HTR-8/SVneo (cell line): ENCODE measurements at places on chromosomes 7 and 10.
A peak's percentile ranks its signal among the peaks of the same experiment; 100 is the strongest.

DNA sequence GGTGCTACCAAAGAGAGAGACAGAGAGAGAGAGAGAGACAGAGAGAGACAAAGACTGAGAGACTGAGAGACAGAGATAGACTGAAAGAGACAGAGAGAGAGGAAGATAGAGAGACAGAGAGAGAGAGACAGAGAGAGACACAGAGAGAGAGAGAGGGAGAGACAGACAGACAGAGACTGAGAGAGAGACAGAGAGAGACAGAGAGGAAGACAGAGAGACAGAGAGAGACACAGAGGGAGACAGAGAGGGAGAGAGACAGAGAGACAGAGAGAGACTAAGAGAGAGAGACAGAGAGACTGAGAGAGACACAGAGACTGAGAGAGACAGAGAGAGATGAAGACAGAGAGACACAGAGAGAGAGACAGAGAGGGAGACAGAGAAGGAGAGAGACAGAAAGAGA lies 91.2 kb downstream of the SFMBT2 start:
- no peak for DNase-seq

DNA sequence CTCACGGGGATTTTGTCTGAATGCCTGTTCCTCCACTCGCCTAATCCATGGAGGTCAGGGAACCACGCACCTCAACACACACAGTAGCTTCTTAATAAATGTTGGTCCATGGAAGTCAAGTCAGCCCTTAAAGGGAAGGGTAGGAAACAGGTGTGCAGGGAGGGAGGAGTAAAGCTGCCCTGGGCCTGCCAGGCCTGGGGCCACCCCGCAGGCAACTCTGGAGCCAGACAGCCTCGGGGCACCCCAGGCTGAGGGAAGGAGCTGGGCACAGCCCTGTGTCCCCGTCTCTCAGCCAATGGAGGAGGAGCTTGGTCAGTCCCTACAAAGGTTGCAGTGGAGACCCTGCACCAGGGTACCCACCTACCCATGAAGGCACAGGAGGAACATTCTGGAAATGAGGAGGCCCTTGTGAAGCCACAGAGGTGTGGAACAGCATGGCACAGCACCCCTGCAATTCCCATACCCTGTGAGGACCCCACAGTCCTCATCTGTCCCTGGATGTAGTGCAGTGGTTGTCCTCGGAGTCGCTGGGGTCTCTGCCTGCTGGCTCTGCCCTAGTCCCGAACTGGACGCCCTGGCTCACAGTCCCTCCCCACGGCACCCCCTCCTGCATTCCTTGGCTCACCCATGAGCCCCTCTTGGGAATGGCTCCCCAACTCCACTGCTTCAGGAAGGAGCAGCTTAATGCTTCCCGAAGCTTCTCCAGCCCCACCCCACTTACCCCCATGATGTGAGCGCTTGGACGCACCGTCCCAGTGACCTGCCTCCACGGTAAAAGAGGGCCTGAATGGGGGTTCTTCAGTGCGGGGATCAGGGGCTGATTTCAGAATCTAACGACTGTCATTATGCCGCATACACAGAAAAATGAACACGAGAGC lies 79.2 kb upstream of the INSIG1 start:
- DNase-seq: no peak

GRCh38 chr10:97335188-97335619 lies 675 bp upstream of the FRAT2 start:
- DNase-seq: no peak

DNA sequence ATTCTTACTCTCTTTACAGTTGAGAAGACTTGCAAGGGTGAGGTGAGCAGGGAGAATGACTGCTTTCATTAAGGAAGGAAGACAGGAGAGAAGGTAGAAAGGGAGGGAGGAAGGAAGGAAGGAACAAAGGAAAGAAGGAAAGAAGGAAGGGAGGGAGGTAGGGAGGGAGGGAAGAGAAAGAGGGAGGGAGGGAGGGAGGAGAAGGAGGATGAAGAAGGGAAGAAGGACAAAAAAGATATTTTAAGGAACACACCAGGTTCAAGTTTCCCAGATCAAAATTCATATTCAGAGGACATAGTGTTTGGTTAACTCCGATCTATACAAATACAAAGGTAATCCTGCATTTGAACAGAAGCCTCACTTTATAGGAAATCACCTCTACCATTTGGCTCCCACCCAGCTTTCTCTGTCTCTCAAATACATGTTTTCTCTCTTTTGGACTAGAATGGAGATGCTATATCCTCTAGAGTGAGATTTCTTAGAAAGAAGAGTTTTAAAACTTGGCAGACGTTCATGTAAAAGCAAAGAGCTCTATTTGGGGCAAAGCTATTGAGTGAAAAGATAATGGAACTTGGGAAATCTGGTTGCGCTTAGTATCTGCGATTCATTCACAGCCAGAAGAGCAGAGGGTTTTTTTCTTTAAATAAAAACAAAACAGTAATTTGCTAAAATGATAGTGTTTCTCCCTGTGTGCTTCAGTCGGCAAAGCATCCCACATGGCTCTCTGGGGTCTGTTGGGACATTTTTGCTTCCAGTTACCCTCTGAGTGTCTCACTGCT lies 261.9 kb upstream of the LYZL1 start:
- DNase-seq: no peak

GRCh38 chr7:156989766-156990535 lies 20.5 kb downstream of the MNX1 start:
- DNase-seq: no peak

DNA sequence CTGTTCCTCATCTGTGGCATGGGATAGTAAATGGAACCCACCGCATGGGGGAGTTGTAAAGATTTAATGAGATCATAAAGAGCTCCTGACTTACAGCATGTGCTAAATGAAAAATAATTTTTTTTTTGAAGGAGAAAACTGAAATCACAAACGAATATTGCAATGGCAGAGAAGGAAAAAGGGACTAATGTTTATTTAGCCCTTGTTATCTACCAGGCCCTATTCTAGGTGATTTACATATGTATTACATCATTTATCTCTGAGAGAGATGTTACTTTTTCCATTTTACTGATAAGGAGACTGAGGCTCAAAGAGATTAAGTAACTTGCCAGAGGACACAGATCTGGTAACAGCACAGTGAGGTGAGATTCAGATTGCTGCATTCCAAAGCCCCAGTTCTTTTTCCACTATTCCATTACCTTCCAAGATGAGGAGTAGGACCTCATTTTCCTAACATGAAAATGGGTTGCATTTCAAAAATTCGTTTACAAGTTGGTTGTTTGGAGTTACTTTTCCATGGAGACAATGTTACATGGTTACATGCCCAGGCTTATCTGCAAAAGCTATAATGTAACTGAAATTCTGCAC lies 28.6 kb downstream of the VCL start:
- no peak for DNase-seq

GRCh38 chr7:139453673-139454321 lies 29.7 kb downstream of the KLRG2 start:
- no peak for DNase-seq

DNA sequence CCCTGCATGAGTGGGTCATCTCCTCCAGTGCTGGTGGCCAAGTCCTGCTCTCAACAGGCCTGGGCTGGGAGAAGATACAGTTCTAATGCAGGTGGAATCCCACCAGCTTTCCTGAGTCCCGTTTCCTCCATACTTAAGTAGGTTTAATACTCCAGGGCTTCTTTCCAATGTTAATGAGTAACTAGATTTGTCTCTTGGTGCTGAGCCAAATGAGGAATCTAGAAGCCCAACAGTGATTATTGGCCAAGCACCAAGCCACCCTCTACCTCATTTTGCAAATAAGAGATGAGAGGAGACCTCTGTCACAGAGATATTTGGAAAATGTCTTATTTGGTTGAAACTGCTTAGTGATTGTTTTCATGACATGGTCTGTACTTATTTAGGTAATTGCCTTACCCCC lies 37.1 kb downstream of the STARD3NL start:
- DNase-seq: no peak

DNA sequence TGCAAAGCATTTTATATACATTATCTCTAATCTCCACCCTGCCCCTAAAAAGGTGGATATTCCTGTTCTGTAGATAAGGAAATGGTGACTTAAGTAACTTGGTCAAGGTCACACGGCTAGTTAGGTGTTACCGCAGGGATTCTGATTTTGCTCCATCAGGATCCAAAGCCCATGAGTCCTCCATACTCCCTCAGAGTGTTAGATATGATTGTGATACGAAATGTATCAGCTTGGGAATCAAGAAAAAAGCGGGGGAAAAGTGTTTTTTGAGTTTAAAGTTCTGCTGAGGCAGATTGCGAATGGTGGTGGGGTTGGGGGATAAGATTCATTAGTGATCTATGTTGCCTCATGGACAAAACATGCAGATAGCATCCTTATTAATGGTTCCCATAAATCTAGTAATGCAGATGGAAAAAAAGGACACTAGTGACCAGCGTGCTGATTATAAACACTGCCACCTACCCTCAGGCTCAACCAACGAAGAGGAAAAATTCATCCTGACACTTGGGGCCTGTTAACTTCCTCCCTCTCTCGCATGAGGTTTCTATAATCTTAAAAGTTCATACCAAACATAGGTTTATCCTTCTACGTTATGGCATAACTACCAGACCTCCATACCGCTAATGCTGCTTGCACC lies 2.3 kb downstream of the ICA1 start:
- no peak for DNase-seq

- no peak for DNase-seq
Observed at GRCh38 chr10:80146918-80147317, 14.4 kb downstream of the PLAC9 start.

DNA sequence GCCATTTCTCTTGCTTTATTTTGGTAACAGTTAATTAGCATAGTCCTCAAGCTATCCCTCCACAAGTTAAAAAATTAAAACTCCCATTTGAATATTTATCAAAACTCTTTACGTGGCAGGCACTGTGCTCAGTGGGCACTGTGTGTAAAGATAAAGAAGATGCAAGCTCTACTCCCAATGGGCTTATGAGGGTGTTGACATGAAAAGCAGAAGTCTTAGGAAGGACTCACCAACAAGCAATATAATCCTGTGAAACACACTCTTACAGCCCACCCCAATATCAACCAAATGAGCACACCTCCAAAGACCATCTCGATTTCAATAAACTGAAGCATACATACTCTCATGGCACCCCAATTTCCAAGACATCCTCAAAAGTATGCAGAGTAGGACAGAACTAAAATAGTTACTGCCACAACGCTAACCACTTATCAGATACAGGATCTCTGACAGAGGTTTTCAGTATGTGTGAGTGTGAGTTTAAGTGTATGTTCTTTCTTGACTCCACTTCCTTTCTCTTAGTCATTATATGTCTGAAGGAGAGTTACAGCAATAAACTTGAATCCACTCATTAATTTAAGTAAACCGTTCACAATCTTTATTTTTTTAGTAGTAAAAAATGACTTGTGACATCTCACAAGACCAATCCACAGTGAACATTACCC lies 120.0 kb downstream of the PDE1C start:
- no peak for DNase-seq

DNA sequence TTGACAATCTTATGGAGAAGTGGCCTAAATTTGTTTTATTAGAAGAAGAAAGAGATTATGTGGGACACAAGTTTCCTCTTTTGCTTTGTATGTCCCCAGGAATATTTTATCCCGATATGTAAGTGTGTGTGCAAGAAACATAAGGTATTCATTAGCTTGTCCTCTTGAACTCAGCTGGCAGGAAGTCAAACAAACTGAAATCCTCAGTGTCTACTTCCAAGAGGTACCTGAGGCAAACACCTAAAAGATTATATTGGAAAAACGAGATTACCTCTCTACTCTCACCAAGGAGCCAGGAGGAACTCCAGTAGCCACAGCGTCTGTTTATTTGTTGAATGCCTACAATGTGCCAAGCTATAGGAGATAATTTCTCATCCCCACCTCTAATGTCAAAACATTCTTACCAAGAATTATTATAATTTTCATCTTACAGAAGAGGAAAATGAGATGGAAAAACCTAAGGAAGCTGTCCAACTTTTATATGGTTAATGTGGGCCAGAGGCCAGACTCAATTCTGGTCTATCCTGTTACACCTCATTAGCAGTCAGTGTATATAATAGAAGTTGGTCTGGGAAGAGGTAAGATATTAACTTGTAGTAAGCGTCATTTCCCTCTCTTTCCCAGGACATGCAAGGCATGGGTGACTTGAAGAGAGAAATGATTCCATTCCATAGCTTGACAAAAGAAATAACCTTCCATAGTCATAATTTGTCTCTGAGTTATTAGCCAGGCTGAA lies 692.7 kb downstream of the MAGI2 start:
- no peak for DNase-seq

GRCh38 chr10:18000601-18001000 lies 48.9 kb downstream of the SLC39A12 start:
- no peak for DNase-seq

DNA sequence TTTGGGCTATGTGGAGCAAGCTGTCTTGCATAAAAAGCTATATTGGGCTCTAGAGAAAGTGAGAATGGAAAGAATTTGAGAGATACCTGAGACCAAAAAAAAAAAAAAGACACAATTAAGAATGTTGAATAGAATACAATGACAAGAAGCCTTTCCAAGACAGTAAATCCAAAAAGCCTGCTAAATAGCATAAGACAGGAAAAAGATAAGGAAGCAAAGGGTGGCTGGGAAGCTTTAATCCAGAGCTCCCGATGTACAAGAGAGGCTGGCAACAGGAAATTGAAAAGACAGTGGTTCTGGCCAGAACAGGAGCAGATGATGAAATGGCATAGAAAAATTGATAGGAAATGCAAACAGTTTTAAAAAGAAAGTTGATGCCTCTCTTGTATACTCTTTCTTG lies 174.9 kb downstream of the CACNA2D1 start:
- DNase-seq: no peak

GRCh38 chr10:119231654-119232053 lies 24.3 kb downstream of the GRK5 start:
- no peak for DNase-seq

DNA sequence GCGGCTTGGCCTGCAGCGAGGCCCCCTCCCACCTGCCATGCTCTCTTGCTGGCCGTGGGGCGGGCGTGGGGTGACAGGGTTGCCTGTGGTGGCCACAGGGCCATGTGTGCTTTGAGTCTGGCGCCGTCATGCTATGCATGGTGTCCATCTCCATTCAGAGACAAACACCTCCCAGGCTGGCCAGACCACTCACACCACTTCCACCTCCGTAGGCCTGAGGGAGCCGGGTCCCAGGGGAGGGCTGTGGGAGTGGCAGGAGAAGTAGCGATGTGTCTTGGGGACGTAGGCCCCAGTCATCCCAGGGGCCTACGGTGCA lies 65.5 kb downstream of the DNAJB6 start:
- no peak for DNase-seq

DNA sequence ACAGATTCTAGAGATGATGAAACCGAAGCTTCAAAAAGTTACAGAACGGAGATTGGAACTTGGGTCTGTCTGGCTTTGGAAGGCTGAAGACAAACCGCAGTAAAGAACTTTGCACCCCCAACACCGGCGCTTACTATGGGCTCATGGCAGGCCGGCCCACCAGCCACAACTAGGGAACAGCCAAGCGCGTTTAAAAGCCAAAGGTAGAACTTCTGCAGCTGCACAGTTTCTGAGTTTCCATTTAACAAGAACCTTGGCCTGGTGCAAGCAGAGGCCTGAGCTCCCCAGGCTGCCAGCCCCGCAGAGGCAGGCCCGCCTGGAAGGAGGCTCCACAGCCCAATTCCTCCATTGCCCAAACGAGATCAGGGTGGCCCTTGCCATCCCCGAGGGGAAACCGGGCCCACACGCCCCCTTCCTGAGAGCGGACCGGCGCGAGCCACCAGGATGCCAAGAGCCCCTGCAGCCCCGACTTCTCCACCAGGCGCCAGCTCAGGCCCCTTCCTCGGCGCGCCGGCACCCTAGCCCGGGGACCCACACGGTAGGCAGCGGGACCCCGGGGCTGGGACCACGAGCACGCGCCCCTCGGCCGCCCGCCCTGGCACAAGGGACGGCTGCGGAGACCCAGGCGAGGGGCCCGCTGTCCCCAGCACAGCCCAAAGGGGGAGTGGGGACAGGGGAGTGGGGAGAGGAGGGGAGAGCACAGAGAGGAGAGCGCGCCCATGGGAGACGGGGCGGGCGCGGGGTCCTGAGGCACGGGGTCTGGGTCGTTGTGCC lies 566 bp downstream of the MAD1L1 start:
- DNase-seq: peak; percentile 54
